ENCODE measurements at places on chromosomes 12 and 14. TPM values are rescaled to one million over a fixed set of nuclear protein-coding genes. Genes with fewer than 3 reads are reported as not detected.

GRCh38 chr12:89363084-89363483 lies 10.8 kb upstream of the DUSP6 start:
- H3K27me3 ChIP-seq: no peaks in the 10 kb centered on the region
- H3K27ac ChIP-seq: no peak overlapping the region
- no peak overlapping the region for H3K4me3 ChIP-seq
- H3K36me3 ChIP-seq: peaks cover 2% of the 10 kb centered on the region

DNA sequence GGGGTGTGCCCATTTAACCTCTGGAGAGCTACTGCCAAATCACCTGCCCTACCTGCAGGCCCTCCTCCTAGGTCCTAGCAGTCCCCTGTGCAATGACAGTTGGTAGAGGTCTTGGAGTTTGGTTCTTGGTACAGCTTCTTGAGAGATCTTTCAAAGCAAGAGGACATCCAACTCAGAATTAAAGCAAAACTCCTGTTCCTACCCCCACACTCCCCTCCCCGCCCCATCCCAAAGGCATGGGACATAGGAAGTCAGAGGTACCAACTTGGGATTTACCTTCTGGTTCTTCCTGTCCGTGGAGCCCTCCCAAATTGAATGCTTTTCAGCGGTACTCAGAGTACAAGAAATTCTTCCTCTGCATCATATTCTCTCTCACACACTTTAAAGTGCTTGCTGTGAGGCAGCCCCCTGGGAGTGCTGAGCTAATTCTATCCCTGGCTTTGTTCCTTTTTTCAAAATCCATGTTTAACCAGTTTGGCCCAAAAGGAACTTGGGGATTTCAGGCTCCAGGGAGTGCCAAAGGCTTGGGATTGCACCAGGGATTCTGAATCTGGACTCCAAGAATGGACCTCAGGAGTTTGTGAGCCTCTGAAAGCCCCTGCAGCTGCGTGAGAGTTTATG lies 40.8 kb downstream of the GALNT16 start:
- no peak overlapping the region for H3K4me3 ChIP-seq
- H3K36me3 ChIP-seq: no peaks in the 10 kb centered on the region
- DNase-seq: no peak
- H3K4me1 ChIP-seq: peaks cover 42% of the 10 kb centered on the region
- H3K27ac ChIP-seq: peak overlapping the region; percentile 57

GRCh38 chr12:24833513-24833912 lies 115.4 kb downstream of the BCAT1 start:
- no peaks in the 10 kb centered on the region for H3K27me3 ChIP-seq
- H3K4me3 ChIP-seq: no peak overlapping the region
- no peak for DNase-seq
- peaks cover 27% of the 10 kb centered on the region for H3K36me3 ChIP-seq

DNA sequence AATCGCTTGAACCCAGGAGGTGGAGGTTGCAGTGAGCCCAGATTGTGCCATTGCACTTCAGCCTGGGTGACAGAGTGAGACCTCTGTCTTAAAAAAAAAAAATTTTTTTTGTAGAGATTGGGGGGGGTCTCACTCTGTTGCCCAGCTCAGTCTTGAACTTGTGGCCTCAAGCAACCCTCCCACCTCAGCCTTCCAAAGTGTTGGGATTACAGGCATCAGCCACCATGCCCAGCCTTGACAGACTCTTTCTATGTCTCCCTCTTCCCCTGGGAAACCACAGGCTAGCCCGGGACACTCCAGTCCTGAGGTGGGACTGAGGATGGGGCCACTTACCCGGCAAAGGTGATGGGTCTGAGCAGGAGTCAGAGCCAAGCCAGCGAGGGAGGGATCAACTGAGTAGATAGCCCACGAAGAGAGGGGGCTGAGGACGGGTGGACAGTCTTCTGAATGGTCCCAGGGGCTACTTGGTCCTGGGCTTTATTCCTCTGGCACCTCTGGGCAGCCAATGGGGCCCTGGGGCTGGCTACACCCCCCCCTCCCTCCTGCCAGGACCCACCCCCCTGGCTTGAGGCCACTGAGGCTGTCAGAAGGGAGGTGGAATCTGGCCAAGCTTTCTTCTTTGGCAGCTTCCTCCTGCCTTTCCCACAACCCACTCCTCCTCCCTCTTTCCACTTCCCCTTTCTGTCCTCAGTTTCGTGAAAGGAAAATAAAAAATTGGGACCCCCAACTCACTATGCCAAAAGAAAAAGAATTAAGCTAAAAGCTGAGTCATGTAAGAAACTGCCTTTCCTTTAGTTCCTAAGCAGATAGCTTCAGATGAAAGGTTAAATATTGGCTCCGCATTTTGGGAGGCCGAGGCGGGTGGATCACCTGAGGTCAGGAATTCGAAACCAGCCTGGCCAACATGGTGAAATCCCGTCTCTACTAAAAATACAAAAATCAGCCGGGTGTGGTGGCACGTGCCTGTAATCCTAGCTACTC lies at the start of gene SDS:
SDS (minus strand) TSS at position 453 of the 981 bp plus-strand sequence. CDS start 4,179 bp downstream, outside the sequence.
- DNase-seq: no peak
- H3K4me1 ChIP-seq: peaks cover 13% of the 10 kb centered on the region
- no peaks in the 10 kb centered on the region for H3K27me3 ChIP-seq
- H3K36me3 ChIP-seq: no peaks in the 10 kb centered on the region
- no peak within 1 kb of the TSS for H3K4me3 ChIP-seq

Gene AKAP5
- 4.2 TPM for total RNA-seq

Gene B3GNT4
- 1.0 TPM for total RNA-seq
